ENCODE measurements at places on chromosomes 2 and 18. TPM values are rescaled to one million over a fixed set of nuclear protein-coding genes. Genes with fewer than 3 reads are reported as not detected.
A peak's percentile ranks its signal among the peaks of the same experiment; 100 is the strongest.

- H3K4me1 ChIP-seq, result no peaks in the 10 kb centered on the region
- H3K36me3 ChIP-seq, result peaks cover 13% of the 10 kb centered on the region
- H3K27me3 ChIP-seq, result no peaks in the 10 kb centered on the region
These were observed 99.0 kb upstream of the COPS8 start for GRCh38 chr2:236986524-236987330.

DNA sequence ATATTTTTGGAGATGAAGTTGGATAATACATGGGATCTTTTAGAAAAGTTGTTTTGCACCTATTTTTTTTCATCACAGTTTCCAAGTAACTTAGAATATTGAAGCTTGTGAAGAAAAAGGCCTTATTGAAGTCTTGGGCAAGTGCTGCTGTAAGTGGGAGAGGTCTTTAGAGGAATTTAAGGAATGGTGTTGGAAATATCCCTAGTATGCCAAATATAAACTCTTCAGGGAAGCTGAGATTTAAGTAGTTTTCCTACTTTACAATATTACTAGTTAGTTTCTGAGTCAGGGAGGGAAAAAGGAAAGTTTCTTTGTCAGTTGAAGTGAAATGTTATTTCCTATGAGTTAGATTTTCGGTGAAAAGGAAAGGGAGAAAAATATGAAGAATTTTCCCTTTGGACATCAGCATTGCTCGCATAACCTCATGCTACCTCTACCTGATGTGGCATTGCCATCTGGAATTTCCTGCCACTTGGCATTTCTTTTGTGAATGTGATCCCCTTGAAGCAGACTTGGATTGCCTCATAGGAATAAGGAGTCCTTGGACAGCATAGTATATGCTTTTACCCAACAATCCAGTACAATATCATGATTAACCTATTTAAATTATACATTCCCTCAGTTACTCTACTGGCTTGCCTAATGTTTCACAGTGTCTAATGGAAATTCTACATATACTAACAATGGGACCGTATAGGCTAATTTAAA lies 12.1 kb downstream of the PLEKHH2 start:
- DNase-seq, result no peak
- no peak overlapping the region for H3K27ac ChIP-seq
- no peaks in the 10 kb centered on the region for H3K36me3 ChIP-seq
- H3K27me3 ChIP-seq, result no peaks in the 10 kb centered on the region

MOGAT1 gene
- total RNA-seq, result not detected

- H3K27me3 ChIP-seq, result no peaks in the 10 kb centered on the region
- no peaks in the 10 kb centered on the region for H3K36me3 ChIP-seq
- H3K27ac ChIP-seq, result no peak overlapping the region
- no peak for DNase-seq
- no peaks in the 10 kb centered on the region for H3K4me1 ChIP-seq
These were observed 356.4 kb upstream of the GYPC start for GRCh38 chr2:126299469-126299976.

SIGLEC15 gene
- 0.13 TPM for total RNA-seq

NLRC4 gene
- total RNA-seq, result not detected

RAB1A gene
- 112 TPM for total RNA-seq

DNA sequence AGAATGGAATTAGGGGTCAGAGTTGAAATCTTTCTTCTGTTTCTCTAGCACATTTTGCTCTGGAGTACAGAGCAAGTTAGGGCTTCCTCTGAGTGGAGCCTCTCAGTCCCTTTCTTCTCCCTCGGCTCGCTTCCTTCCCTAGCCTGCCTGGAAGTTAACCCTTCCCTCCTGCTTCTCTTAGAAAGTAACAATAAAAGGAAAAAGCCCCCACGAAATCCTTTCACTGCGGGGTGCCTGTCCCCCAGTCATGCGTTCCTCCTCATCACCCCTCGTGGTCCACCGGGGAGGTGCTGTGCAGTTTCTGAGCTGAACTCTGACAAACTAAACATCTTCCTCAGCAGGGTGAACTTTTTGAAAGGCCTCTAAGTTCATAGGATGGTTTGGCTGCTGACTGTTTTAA lies 2.0 kb downstream of the IGFBP2 start:
- no peaks in the 10 kb centered on the region for H3K27me3 ChIP-seq
- peaks cover 5% of the 10 kb centered on the region for H3K4me1 ChIP-seq
- no peak for DNase-seq
- H3K36me3 ChIP-seq, result peaks cover 28% of the 10 kb centered on the region

GRCh38 chr2:29691391-29691950 lies 229.9 kb downstream of the ALK start:
- no peaks in the 10 kb centered on the region for H3K36me3 ChIP-seq
- H3K27ac ChIP-seq, result no peak overlapping the region
- H3K27me3 ChIP-seq, result no peaks in the 10 kb centered on the region
- H3K4me3 ChIP-seq, result no peak overlapping the region

DNA sequence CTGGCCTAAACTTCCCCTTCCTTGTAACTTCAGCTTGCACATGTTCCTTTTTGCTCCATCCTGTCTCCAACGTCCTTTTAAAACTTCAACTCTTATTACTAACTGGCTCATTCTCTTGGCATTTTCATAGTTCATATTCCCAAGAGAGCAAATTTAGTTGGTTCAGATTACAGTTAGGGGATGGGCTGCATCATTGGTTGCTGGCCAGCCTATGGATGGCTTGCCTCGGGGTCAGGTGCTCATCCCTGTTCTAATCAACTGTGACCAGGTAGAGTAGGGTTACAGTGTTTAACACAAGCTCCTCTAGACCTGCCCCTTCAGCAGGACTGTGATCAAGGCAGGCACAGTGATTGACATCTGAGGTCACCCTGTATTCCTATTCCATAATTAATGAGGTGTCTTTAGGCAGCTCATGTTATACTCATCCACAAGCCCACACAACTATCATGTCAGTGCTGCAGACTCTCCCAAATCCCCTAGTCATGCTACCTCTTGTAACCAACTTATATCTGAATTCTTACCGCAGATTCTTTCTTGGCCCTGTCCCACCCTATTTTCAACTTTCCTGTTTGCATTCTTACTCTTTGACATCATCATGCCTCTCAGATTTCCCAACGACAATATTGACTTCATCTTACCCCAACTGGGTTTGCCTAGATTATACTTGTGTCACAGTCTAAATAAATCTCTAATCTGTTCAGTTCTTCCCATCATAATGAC lies 293.3 kb downstream of the MTX2 start:
- H3K27ac ChIP-seq, result no peak overlapping the region
- no peak overlapping the region for H3K4me3 ChIP-seq
- H3K27me3 ChIP-seq, result no peaks in the 10 kb centered on the region
- no peaks in the 10 kb centered on the region for H3K36me3 ChIP-seq
- H3K4me1 ChIP-seq, result no peaks in the 10 kb centered on the region

ACTG2 gene
- total RNA-seq, result 1.4 TPM

- no peaks in the 10 kb centered on the region for H3K36me3 ChIP-seq
- no peaks in the 10 kb centered on the region for H3K4me1 ChIP-seq
- no peak overlapping the region for H3K4me3 ChIP-seq
These were observed 406.2 kb upstream of the CWC22 start for GRCh38 chr2:180413336-180413735.

EPB41L3 gene
- total RNA-seq, result 14.3 TPM

- DNase-seq, result no peak
- no peaks in the 10 kb centered on the region for H3K36me3 ChIP-seq
- H3K27ac ChIP-seq, result no peak overlapping the region
- H3K4me1 ChIP-seq, result no peaks in the 10 kb centered on the region
These were observed 78.3 kb downstream of the SKA1 start for GRCh38 chr18:50453014-50453680.

GRCh38 chr2:48479915-48480314 lies 50.0 kb upstream of the STON1 start:
- no peaks in the 10 kb centered on the region for H3K4me1 ChIP-seq
- no peaks in the 10 kb centered on the region for H3K27me3 ChIP-seq
- H3K36me3 ChIP-seq, result peaks cover 41% of the 10 kb centered on the region
- H3K4me3 ChIP-seq, result no peak overlapping the region

DNA sequence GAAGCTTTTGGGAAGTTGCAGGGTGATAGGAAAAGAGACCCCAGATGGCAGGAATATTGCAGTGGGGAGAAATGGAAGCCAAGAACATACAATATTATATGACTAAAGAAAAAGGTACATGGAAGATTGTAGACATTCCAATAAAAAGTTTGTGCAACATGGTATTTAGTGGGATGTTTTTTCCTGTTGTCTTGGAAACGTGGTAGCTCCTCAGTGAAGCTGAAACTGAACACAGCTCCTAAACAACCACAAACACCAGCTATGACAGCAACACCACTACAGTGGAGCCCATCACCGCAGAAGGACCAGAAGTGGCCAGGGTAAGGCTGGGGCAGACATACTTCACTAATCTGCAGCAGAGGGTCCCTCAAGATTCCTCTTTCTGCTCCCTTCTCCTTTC lies 246.8 kb downstream of the CDH20 start:
- H3K27me3 ChIP-seq, result no peaks in the 10 kb centered on the region
- H3K27ac ChIP-seq, result no peak overlapping the region
- H3K4me1 ChIP-seq, result no peaks in the 10 kb centered on the region
- no peak overlapping the region for H3K4me3 ChIP-seq

SCN7A gene
- 0.11 TPM for total RNA-seq

ECEL1 gene
- 8.2 TPM for total RNA-seq

- H3K4me1 ChIP-seq, result 0 out of 2 replicates have a peak, but pooled peaks cover 4% of the 10 kb centered on the region
- H3K4me3 ChIP-seq, result no peak overlapping the region
- H3K36me3 ChIP-seq, result peaks cover 4% of the 10 kb centered on the region
- no peaks in the 10 kb centered on the region for H3K27me3 ChIP-seq
These were observed 227.3 kb upstream of the RAB6C start for GRCh38 chr2:129752176-129752575.

DNA sequence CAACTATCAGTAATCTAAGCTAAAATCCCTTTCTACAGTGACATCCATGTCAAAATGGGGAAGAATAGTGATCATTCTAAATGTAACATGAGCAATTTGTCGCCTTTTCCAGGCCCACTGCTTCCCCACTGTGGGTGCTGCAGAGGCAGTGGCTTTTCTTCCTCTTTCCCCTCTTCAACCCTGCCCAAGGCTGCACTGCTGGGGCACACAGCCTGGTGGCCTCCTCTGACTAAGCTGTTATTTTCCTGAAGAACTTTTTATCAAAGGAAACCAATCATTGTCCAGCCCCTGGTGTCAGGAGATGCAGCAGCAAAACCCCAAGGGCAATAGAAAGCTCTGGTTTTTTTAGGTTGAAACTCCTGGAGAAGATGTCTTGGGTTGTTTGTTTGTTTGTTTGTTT lies 117.6 kb upstream of the KLF7 start:
- no peak overlapping the region for H3K4me3 ChIP-seq
- no peaks in the 10 kb centered on the region for H3K4me1 ChIP-seq
- no peak overlapping the region for H3K27ac ChIP-seq
- DNase-seq, result no peak
- no peaks in the 10 kb centered on the region for H3K36me3 ChIP-seq
- no peaks in the 10 kb centered on the region for H3K27me3 ChIP-seq

AQP12A gene
- not detected for total RNA-seq

GRCh38 chr2:205333351-205333750 lies 348.9 kb upstream of the NRP2 start:
- no peak for DNase-seq
- H3K27ac ChIP-seq, result no peak overlapping the region
- no peaks in the 10 kb centered on the region for H3K27me3 ChIP-seq
- H3K4me1 ChIP-seq, result no peaks in the 10 kb centered on the region

DNA sequence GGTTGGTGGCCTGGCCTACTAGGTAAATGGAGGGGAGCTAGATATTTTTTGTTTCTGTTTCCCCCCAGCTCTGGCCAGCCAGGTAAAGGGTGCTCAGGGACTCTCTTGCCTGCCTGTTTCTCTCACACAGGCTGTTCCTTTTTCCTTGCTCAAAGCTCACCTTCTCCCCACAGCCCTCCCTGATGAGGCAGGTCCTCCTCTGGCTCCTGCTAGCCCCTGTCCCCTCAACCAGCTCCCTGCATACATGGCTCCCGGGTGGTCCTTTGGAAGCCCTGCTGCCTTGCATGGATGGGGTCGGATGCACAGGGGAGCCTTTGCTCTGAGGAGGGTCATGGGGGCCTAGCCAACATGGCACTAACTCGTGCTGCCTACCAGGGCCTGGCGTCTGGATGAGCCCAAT lies 27.8 kb downstream of the DYSF start:
- no peaks in the 10 kb centered on the region for H3K4me1 ChIP-seq
- H3K36me3 ChIP-seq, result peaks cover 2% of the 10 kb centered on the region
- H3K27ac ChIP-seq, result no peak overlapping the region
- H3K27me3 ChIP-seq, result no peaks in the 10 kb centered on the region

ZBTB7C gene
- 0.39 TPM for total RNA-seq

CELF4 gene
- total RNA-seq, result 1.5 TPM

RABL2A gene
- total RNA-seq, result 11.4 TPM

DNA sequence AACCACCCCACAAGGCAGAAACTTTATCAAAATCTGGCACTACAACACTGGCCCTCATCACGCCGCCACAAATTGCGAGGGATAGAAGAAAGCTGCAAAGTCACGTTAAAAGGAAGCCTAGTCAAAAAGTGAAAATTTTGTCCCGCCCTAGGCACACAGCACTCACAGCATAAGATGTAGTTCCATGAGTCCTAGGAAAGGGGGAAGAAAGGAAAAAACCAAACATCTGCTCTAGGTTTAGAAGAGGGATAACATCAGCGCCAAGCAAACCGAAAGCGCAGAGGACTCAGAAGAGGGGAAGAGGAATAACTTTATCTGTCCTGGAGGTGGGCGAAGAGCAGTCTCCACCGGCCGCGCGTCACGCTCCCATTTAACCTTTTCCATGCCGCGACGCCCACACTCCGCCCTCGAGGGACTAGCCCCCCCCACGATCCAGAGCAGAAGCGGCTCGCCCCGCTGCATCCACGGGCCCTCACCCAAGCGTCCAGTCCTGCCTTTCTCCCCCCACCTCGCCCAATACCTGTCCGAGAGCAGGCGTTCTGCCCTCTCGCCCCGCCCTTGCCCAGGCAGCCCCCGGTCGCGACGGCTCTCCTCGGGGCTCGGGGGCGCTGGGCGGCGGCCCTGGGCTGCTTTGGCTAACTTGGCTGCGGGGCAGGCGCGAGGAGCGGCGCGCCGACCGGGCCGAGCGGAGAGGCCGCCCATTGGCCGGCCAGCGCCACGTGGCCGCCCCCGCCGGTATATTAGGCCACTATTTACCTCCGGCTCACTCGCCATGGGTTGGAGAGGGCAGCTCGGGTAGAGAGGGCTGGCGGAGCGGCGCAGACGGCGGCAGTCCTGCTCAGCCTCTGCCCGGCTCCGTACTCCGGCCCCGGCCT lies at the start of gene HOXD1:
TSS of gene HOXD1 (plus strand) at position 770 of the 875 bp plus-strand sequence. CDS start 134 bp downstream, outside the sequence.
- peak; percentile 81 for DNase-seq
- peaks cover 3% of the 10 kb centered on the region for H3K4me1 ChIP-seq
- no peak within 1 kb of the TSS for H3K27ac ChIP-seq
- H3K4me3 ChIP-seq, result peak within 1 kb of the TSS; percentile 83

DNA sequence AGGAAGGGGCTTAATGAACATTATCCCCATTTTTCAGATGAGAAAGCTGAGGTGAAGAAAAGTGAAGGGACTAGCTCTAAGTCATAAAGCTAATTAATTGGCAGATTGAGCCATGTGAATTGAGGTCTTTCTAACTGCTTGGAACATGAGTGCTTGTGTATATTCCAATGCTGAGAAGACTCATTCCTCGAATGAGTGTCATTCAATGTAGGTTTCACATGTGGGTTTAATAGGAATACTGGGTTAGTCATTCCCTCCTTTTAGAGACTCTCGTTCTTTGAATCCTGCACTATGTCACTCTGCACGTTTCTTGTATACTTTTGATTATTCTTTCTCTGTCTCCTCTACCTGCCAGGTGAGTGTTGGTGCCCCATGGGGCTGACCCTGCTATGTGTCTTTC lies 218.2 kb downstream of the HRH4 start:
- no peak overlapping the region for H3K27ac ChIP-seq
- no peaks in the 10 kb centered on the region for H3K36me3 ChIP-seq
- DNase-seq, result no peak
- no peaks in the 10 kb centered on the region for H3K4me1 ChIP-seq
- no peak overlapping the region for H3K4me3 ChIP-seq

- DNase-seq, result no peak
- no peak overlapping the region for H3K4me3 ChIP-seq
- no peaks in the 10 kb centered on the region for H3K27me3 ChIP-seq
- H3K27ac ChIP-seq, result no peak overlapping the region
These were observed 31.8 kb downstream of the BCL11A start for GRCh38 chr2:60521626-60522025.

DLX1 gene
- total RNA-seq, result not detected
